Stimulated activated CD8-positive, alpha-beta memory T cell treated with anti-CD3 and anti-CD28 coated beads, Interleukin-4, amount 100 ng/mL, for 4 hours (primary cell): ENCODE measurements at places on chromosomes 16 and 17.
A peak's percentile ranks its signal among the peaks of the same experiment; 100 is the strongest.

DNA sequence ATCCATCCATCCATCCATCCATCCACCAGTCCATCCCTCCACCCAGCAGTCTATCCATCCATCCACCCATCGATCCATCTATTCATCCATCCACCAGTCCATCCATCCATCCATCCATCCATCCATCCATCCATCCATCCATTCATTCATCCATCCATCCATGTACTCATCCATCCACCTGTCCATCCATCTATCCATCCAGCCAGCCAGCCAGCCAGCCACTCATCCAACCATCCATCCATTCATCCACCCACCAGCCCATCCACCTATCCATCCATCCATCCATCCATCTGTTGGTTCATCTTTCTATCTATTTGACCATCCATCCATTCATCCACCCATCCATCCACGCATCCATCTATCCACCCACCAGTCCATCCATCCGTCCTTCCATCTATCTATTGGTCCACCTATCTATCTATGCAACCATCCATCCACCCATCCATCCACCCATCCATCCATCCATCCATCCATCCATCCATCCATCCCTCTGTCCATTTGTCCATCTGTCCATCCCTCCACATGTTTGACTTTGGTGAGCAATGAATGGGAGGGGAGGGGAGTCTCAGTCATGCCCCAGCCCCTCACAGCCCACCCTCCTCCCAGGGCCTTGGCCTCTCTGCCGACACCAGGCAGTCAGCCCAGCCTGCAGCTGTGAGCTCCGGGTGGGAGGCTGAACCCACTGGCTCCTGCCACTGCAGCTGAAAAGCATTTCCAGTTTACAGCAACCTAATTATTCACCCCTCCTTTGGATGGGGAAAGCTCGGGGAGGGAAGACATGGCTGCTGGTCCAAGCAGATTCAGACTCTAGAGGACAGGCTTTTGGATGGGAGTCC is 38.1 kb upstream of the SSTR5 start:
- no peak for DNase-seq

- peak; percentile 36 for DNase-seq
Observed at GRCh38 chr17:75124041-75124818, 7.3 kb downstream of the NT5C start.

DNA sequence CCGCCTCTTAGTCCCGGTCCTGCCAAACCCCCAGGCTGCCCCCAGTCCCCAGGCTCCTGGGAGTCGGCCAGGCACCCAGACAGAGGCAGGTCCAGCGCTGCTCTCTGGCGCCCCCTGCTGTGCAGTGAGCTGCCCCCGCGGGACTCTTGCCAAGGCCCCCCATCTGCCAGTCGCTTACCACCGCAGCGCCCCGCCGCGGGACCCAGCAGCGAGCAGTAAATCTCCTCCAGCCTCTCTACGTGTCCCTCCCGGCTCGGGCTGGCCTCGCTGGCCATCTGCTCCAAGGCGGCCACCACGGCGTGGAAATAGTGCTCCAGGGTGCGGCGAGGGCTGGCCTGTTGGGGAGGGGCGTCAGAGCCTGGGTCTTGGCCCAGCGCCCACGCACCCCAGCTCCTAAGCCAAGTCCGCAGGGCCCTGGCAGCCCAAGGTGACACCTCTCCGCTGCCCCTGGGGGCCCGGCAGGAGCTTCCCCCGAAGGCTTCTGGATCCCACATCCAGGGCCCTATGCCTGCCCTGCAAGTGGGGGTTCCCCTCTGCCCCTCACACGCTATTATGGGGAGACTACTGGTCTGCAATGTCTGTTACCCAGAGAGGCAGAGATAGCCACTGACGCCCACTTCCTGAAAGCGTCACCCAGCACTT is 33.7 kb upstream of the MFSD6L start:
- no peak for DNase-seq

GRCh38 chr17:47745037-47745380 is 12.0 kb downstream of the TBX21 start:
- no peak for DNase-seq

GRCh38 chr17:29905086-29905878 is 24.7 kb downstream of the SSH2 start:
- no peak for DNase-seq

DNA sequence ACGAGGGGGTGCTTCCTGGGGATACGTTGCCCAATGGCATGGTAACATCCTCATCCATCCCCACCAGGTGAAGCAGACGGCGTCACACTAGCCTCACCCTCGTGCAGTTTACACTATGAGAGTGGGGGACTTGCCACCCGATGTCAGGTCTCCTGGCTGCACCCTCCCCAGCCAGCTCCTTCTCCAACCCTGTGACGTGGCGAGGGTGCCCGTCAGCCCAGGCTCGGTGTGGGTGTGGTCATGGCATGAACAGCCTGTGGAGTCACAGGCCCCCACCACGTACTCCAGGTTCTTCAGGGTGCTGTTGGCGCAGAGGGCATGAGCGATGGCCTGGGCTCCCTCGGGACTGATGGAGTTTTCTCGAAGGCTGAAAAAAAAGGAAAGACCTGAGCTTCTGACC is 28.3 kb downstream of the NLRC3 start:
- no peak for DNase-seq

- no peak for DNase-seq
Observed at GRCh38 chr17:61361084-61361483, 38.6 kb upstream of the TBX2 start.

GRCh38 chr16:80033783-80034468 is 433.4 kb upstream of the MAF start:
- no peak for DNase-seq

DNA sequence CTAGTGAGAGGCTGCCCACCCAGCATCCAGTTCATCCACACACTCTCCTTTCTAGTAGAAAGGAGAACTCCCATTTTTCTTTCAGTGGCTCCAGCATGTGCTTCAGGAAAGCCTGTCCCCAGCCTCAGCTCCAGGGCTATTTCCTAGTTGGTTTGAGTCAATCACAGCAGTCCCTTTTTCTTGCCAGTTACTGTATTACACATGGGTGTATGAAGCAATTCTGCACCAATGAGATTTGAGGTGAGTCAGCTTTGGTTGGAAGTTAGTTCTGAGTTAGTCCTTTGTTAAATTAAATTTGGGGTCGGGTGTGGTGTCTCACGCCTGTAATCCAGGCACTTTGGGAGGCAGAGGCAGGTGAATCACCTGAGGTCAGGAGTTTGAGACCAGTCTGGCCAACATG is 24.8 kb downstream of the RAD51D start:
- DNase-seq, result no peak

GRCh38 chr17:40024901-40025300 is 9.7 kb downstream of the CSF3 start:
- no peak for DNase-seq

DNA sequence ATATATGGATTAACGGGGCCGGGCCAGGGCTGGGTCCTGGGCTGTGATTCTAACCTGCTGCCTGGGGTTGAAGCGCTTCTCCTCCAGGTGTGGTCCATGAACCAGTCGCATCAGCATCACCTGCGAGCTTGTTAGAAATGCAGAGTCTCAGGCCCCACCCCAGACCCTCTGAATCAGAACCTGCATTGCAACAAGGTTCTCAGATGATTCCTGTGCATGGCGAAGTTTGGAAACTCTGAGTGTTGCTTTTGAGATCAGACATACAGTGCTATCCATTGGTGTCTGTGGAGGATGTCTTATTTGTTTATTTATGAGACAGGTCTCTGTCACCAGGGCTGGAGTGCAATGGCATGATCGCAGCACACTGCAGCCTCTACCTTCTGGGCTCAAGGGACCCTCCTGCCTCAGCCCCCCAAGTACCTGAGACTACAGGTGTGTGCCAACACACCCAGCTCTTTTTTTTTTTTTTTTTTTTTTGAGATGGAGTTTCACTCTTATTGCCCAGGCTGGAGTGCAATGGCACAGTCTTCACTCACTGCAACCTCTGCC is 99.8 kb downstream of the PITPNC1 start:
- DNase-seq, result no peak

DNA sequence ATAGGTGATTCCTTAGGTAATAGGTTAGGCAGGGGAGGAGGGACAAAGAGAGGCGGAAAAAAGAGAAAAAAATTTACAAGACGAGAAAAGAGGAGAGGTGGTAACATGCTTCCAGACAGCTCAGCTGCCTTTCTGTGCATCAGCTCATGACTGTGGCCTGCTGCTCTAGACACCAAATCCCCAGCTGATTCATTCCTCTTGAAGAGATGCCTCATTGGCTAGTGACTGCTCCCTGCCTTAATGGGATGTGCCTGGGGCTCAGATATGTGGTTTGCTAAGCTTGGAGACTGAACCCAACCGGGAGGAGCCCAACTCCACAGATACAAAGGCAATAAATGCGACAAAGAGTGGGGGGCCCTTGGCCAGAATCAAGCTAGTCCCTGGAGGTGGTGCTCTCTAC is 105.9 kb upstream of the FAM20A start:
- DNase-seq, result no peak

GRCh38 chr16:4936181-4936990 is 562 bp downstream of the PPL start:
- no peak for DNase-seq

- DNase-seq, result no peak
Observed at GRCh38 chr16:12236589-12236988, 260.1 kb downstream of the SNX29 start.

GRCh38 chr17:81193051-81193410 is 27.0 kb upstream of the AATK start:
- DNase-seq, result no peak

- DNase-seq, result no peak
Observed at GRCh38 chr17:36566081-36566480, 21.4 kb downstream of the GGNBP2 start.
